ENCODE measurements at places on chromosomes 3 and 15.
A peak's percentile ranks its signal among the peaks of the same experiment; 100 is the strongest.

GRCh38 chr3:138948371-138949001 is 1.5 kb downstream of the FOXL2NB start:
- DNase-seq, result no peak

DNA sequence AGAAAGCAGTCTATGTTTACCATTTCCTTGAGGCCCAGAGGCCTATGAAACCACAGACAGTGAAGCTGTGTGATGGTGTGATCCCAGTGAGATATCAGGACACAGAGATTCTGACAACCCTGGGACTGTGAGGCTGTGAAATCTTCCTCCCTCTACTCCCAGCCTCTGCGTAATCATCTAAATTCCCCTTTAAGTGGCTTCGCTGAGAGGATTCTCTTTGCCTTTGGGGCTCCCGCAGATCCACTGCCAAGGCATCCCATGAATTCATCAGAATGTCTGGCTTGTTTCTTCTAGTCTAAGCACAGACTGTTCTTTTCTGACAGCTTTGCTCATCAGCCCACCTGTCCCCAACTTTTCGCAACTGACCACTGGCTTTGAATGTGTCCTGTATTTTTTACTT is 901.2 kb upstream of the NR2F2 start:
- no peak for DNase-seq

DNA sequence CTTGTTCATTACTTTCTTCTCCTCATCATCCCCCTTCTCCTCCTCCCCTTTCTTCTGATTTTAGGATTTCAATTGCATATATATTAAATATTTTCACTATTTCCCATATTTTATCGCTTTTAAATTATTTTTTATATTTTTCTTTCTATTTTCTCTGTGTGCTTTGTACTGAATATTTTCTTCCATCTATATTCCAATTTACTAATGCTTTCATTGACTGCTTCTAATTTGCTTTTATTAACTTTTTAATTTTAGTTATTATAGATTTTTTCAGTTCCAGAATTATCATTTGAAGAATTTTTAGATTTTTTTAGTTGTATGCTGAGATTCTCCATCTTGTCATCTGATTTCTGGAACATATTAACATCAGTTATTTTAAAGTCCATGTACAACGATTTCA is 83.2 kb upstream of the ST3GAL6 start:
- no peak for DNase-seq

GRCh38 chr15:43067717-43068461 is 37.9 kb downstream of the UBR1 start:
- no peak for DNase-seq

DNA sequence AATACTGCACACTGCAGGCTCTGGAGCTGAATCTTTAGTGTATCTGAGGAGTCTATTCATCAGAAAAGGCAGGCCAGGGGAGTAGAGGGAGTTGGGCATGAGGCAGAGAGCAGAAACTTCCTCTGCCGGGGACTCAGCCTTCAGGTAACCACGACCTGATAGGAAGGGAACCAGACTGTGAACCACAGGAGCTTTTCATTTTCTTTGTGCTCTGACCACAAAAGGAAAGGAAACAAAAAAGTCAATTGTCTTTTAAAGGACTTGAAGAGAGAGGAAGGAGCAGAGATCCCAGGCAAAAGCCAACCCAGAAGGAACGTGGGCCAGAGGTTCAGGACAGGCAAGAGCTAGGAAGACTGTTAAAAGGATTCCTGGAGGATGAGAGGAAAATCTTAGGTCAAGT is 573.3 kb downstream of the EPHB1 start:
- DNase-seq, result no peak

DNA sequence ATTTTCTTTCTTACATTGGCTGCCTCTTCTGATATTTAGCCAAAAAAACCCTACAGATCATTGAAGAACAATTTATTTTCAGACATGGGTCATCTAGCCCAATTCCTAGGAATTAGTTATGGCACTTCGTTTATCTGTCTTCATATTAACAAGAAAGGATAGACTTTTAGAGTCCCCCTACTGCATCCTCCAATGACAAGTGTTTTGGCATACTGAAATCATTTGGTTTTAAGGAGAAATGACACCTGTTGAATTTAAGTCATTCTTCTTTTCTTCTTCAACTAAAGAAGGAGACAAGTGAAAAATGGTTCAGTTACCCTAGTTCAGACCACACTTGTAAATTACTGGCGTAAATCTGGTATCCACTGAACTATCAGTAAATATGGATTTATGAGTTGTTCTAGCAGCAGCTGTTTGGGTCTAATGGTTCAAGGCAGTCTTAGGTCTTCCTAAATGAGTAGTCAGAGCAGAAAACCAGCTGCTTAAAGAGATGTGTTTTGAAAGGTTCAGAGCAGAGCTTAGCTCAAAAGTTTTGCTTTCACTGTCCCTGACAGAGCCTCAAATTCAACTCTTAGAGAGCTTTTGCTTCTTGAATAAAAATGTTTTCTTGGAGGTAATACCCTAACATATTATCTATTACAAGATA is 5.6 kb downstream of the VGLL3 start:
- DNase-seq, result no peak

DNA sequence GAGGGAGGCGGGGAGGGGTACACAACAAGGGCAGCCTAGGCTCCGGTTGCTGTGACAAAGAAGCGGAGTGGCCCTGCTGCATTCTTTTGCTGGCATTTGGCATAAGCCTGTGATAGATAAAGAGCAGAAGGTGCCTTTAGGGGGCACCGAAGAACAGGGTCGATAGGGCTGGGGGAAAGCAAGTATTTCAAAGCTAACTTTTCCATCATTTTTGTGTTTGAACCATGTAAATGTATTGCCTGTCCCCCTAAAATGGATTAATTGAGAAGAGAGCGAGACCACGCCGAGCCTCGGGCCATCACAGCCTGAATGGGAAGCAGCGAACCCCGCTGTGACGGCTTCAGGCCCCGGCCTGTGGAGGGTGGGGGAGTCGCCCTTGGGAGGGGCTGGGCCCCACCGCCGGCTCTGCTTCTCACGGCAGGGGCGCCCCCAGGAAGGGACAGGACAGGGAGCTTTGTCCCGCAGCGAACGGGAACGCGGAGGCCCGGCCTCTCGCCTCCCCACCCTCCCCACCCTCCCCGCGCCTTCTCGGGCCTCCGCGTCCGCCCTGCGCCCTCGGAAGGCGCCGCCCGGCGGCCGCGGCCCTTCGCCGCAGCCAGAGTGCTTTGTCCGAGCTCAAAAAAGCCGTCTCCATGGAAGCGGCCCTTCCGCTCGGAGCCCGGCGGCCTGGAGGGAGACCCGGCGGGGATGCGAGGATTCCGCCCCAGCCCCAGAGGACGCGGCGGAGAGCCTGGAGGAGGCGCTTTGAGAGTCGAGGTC is 32.4 kb upstream of the ALDH1L1 start:
- no peak for DNase-seq

DNA sequence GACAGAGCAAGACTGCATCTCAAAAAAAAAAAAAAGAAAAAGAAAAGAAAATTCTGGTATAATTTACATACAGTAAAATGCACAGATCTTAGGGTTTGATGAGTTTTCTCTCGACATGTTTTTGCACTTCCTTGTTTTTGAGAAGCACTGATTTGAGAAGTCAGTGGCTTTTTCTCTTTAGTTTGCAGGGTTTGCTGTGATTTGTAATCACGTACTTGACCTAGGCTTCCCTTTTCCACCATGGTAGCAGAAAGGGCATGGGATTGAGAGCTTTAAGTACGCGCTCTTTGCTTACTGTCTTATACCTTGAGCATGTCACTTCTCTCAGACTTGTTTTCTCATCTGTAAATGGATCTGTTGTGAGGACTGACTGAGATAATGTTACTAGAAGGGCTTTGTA is 4.1 kb downstream of the VHL start:
- DNase-seq, result no peak

- no peak for DNase-seq
These were observed 115.4 kb upstream of the C15orf61 start for GRCh38 chr15:67405208-67406191.

DNA sequence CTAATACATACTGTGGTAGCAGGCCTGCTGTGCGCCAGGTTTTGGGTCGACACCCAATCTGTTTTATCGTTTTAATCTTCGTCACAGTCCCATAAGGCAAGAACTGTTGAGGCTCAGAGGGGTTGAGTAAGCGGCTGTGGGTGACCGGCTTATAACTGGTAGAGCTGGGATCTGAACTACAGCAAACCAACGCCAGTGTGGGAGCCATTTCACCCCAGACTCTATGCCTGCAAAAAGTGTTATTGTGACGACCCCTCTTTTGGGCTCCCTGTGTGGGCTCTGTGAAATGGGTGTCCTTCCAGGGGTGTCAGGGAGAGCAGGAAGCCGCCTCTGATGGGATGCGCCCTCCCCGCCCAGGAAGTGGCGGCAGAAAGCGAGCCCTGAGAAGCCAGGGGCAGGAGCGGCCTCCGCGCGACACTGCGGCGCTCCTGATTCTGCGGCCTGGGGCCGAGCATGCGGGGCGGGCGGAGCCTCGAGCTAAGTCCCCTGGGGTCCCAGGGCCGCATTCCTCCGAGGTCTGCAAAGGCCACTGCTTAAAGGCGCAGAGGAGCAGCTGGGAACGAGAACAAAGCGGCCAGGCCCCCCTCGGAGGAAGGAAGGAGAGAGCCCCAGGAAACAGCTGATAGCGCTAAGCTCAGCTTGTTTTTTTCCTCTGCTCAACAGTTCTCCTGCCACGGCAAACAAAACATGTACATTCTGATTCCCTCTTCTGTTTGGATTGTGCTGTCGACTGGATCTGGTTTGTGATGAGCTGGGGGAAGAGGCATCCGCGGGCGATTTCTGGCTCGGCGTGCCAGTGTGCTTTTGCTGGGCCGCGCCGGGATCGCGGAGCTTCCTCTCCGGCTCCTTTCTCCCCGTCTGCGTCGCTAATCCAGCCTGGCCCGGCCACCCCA is 33.9 kb downstream of the GRK7 start:
- DNase-seq, result peak; percentile 10

- DNase-seq, result no peak
These were observed 23.1 kb upstream of the EIF4A2 start for GRCh38 chr3:186760141-186760833.

DNA sequence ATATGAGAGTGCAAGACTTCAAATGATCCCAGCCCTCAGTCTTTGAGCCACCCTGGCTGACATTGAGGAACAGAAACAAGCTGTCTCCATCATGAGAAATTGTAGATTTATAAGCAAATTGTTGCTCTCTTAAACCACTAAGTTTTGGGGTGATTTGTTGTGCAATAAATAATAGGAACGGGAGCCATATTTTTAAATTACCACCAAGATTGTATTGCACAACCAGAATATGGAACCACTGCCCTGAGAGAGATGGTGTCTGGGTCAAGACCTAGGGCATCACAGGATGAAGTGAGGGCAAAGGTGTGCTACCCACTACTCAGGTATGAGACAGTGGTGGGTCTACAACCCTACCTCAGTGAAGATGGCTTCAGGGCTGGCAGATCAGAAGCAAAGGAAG is 2.3 kb upstream of the CFAP92 start:
- DNase-seq, result no peak

DNA sequence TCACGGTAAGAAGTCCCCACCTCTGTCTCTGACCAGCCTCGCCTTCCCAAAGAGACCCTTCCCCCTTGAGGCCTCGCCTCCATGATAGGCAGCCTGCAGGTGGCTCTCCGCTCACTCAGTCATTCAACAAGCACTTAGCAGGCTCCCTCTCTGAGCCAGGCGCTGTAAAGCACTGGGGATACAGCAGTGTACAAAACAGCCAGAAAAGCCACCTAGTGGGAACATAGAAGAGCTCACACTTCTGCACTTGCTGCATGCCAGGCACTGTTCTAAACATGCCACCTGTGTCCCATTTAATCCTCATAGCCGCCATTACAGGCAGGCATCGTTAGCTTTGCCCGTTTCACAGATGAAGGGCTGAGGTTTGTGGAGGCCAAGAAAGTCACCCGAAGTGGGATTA is 56.0 kb downstream of the SEMA3G start:
- DNase-seq, result no peak

DNA sequence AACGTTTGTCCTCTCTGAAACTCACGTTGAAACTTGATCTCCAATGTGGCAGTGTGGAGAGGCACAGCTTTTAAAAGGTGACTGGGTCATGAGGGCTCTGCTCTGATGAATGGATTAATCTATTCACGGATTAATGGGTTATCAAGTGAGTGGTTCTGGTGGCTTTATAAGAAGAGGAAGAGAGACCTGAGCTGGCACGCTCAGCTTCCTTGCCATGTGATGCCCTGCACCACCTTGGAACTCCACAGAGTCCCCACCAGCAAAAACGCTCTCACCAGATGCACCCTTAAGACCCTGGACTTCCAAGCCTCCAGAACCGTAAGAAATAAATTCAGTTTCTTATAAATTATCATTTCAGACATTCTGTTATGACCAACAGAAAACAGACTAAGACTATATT is 2.6 kb downstream of the PPP1R2 start:
- no peak for DNase-seq

GRCh38 chr3:96813820-96814650 is at the start of gene EPHA6:
EPHA6 (plus strand) TSS chr3:96814594.
- DNase-seq, result no peak

- DNase-seq, result no peak
These were observed 323.5 kb downstream of the VPS13C start for GRCh38 chr15:61736790-61737189.

- DNase-seq, result no peak
These were observed 156.8 kb downstream of the LSAMP start for GRCh38 chr3:116288485-116288884.

Measured in activated T-helper 1 cell treated with anti-CD3 and anti-CD28 coated beads, Interleukin-2, amount 50 U/mL, for 16 hours (primary cell).